ENCODE measurements at places on chromosomes 16 and 17.

DNA sequence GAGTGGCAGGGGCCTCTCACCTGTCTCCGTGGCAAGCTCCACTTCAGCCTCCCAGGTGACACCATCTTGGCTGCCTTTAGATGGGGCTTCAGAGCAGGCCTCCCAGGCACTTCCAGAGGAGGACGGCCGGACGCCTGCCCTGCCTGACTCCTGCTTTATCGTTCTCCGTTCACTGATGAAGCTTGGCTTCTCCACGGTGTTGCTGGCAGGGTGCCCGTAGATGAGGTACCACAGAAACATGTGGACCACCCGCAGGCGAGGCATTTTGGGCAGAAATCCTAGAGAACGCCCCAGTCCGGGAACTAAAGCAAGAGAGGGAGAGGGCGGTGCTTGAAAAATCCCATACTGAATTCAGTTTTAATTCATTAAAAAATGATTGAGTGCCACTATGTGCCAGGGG, 54.5 kb downstream of the GTF3C1 start:
- no peak for DNase-seq

- DNase-seq = no peak
Observed at GRCh38 chr17:7431231-7431630, 2.6 kb downstream of the SPEM3 start.

DNA sequence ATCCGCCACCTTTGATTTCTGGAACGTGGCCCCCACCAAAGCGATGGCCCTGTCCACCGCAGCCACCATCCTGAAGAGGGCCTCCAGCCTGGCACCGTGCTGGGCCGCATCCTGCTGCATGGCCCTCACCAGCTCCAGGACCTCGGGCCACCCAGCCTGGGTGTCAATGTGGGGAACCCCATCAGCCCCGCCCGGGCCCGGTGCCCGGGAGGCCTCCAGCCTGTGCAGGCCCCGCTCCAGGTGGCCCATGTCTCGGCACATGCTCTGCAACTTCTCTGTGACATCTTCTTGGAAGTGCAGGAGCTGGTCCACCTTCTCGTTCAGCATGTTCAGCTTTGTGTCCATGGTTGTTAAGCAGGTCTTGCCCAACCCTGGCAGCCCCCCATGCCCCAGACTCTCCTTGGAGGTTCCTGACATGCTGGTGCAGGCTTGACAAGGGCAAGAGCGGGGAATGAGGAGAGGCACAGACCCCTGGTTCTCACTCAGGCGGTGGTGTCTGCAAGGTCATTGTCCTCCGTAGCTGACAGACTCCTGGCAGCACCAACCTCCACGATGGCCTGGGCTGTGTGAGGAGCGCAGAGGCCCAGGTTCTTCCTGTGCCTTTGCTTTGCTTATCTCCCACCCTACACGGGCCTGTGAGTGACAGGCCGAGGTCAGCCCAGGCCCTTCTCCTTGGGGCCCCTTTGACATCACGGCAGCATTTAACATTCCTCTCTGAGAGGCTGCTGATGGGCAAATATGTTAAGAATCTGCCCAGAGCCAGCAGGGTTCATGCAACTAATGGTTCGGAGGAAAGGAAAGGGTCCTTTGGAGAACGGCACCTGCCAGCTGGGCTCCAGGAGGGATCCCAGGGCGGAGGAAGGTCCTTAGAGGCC, at the start of gene MYLK3:
Gene MYLK3 (minus strand): TSS at position 568 of the 875 bp plus-strand sequence. CDS start 151 bp downstream, at position 417.
- no peak for DNase-seq

GRCh38 chr17:64150237-64151015, 20.5 kb upstream of the ERN1 start:
- no peak for DNase-seq

GRCh38 chr17:51365090-51365489, 104.7 kb downstream of the UTP18 start:
- DNase-seq = no peak

- peak; percentile 9 for DNase-seq
Observed at GRCh38 chr16:78705694-78706093, 606.2 kb downstream of the WWOX start.

DNA sequence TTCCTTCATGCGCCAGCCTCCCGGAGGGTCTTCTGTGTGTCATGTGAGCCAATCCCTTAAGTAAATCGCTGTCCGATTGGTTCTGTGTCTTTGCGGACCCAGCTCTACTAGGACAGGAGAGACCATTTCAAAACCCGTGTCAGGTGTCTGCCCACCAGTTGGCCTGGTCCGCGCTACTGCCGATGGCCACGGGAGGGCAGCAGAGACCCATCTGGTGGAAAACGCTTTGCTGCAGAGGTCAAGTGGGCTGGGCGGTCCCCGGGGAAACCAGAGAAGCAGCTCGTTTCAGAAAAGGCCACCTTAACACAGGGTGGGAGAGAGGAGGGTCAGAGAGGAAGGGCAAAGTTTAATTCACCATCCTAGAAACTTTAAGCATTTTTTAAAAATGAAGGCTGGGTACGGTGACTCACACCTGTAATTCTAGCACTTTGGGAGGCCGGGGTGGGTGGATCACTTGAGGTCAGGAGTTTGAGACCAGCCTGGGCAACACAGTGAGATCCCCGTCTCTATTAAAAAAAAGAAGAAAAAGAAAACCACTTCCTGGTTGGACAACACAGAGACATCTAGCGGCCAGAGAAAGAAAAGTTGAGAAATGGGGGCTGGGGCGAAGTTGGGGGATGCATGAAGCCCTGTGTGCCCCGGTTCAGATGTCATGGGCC, 2.8 kb upstream of the CIBAR2 start:
- DNase-seq = peak; percentile 56

DNA sequence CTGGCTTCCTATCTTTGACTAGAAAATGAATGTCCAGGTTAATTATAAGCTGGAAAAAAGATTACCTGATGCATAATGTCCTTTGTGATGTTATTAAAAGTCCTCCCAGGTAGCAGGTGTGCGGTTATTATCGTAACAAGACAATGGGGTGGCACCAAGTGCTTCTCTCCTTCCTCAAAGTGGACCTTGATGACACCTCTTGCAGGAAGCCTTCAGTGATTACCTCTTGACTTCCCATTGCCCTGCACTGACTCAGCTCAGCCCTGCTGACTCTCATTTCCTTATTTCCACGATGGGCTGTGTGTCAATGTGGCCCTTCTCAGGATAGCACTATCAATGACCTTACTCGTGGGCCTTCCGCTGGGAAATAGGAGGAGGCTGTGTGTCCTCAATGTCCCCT, 477.4 kb upstream of the CCL2 start:
- DNase-seq = no peak

- DNase-seq = no peak
Observed at GRCh38 chr17:49708515-49709183, 885 bp upstream of the SLC35B1 start.

- DNase-seq = no peak
Observed at GRCh38 chr17:28030386-28030785, 12.1 kb upstream of the NLK start.

GRCh38 chr17:1562176-1562643, 382 bp downstream of the PITPNA start:
- DNase-seq = no peak

GRCh38 chr17:60989379-60989778, 311.7 kb downstream of the BCAS3 start:
- no peak for DNase-seq

DNA sequence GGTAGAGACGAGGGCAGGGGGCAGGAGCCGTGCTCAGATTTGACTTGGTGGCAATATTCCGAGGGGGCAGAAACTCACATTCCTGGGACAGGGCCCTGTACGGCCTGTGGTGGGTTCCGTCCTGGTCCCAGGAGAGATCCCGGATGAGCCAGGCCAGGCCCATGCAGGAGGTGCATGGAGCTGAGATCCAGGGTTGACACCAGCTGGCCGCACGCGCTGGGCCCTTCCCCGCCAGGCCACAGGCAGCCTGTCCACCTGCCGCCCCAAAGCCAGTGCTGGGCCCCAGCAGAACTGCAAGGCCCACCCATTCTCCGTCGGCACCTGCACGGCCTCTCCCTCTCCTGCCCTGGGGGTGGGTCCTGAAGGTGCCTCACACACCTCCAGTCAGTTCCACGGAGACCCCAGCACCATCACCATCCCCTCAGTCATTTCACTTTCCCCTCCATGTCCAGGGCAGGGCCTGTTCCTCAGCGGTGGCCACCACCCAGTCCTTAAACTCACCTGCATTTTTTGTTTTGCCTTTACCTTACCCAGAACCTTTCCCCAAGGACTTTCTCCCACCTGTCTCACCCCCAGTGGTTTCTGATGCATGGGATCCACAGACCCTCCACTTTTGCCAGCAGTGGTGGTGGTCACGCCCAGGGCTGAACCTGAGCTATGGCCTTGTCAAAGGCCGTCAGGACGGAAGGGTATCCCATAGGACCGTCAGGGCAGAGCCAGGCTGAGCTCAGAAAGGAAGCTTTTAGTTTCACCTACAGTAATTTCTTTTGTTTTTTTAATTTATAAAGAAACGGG, 25.1 kb upstream of the CDH15 start:
- DNase-seq = no peak

- no peak for DNase-seq
Observed at GRCh38 chr17:32927201-32927723, 691 bp upstream of the TMEM98 start.

DNA sequence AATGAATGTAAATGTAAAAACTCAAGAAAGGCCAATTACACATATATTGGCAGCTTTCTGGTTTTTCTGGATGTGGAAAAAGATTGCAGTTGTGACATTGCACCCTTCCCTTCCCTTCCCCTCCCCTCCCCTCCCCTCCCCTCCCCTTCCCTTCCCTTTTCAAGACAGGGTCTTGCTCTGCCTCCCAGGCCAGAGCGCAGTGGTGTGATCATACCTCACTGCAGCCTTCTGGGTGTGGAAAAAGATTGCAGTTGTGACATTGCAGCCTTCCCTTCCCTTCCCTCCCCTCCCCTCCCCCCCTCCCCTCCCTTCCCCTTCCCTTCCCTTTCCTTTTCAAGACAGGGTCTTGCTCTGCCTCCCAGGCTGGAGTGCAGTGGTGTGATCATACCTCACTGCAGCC, 41.7 kb downstream of the PIK3R5 start:
- no peak for DNase-seq

- DNase-seq = no peak
Observed at GRCh38 chr17:8572764-8573163, 57.8 kb downstream of the MYH10 start.

DNA sequence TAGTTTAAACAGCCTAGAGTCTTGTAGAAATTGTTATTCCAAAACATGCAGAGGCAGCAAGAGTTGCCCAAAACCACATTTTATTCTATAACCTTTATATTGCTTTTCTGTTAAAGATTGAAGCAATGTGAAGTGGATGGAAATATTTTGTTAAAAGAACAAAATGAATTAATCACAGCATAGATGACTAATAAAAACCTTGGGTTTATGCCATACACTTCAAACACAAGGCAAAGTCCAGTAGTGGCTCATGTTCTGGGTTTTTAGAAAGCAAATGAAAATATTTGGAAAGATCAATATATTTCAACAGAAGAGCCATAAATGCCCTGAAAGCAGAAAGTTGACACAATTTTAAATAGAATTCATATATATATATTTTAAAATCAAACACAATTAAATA, 36.7 kb upstream of the ULK2 start:
- DNase-seq = no peak

DNA sequence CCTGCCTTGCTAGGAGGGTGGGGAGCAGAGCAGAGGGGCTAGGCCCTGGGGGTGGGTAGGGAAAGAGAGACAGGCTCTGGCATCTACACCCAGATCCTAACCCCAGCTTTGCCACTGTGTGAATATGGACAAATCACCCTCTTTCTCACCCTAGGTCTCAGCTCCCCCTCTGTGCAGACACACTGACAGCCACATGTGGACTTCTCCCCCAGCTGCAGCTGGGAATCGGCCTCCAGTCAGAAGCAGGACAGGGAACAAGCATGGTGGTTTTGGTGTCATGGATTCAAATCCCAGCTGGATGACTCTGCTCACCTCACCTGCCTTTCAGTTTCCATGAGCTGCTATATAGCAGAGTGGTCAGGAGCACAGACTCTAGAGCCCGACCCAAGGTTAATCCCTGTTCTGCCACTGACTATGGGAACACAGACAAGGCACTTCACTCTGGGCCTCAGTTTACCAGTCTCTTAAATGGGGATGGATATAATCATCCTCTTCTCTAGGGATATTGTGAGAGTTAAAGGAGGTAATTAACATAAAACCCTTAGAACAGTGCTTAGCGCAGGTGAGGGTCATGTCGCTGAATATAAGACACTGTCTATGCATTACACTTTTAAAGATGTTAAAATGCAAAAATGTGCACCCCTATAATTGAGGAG, 26.2 kb upstream of the MAP3K14 start:
- DNase-seq = no peak

DNA sequence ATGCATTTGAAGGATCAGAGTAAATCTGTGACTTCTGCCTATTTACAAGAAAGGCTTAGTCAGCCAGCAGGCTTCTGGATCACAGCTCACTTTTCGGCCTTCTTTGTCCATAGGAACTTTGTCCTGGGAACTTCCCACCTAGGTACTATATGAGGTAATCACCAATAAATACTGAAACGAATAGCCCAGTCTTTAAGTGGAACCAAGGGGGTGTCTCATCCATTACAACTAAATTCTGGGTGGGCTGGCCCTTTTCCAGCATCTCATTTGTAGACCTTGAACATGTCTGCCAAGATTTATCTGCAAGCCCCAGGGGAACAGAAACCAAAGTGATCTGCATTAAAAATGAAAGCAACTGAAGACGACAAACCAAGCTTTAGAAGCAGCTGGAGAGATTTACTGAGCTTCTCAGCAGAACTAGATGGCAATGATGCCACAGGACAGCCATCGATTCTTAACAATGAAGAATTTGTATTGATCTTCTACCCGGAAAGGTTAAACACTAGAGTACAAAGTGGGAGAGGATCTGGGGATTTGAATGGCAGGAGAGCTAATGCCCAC, 55.5 kb downstream of the SNX11 start:
- no peak for DNase-seq

DNA sequence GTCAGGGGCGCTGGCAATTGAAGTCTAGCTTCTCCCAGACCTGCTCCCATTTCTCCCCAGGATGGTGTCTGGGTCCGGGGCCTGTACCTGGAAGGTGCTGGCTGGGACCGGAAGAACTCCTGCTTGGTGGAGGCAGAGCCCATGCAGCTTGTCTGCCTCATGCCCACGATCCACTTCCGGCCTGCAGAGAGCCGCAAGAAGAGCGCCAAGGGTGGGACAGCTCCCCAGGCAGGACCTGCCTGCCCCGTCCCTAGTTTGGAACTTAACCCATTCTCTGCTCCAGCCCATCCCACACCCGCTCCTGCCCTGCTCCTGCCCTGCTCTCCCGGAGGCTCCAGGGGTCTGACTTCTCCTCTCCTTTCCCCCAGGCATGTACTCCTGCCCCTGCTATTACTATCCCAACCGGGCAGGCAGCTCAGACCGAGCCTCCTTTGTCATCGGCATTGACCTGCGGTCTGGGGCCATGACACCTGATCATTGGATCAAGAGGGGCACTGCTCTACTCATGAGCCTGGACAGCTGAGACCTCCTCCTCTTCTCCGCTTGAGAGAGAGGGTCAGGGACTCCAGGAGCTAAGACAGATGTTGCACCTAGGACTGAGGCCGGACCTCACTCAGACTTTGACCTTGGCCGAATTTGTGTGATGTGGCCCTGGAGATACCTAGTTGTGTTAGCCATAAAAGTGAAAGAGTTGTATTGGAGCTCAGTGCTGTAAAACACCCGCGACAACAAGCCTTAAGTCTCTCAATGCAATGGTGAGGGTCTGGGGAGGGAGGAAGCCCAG, 814 bp upstream of the KDM6B start:
- no peak for DNase-seq

GRCh38 chr17:8799570-8800212, 526 bp upstream of the MFSD6L start:
- no peak for DNase-seq

- DNase-seq = no peak
Observed at GRCh38 chr17:47846716-47847340, 4.1 kb downstream of the SP6 start.

GRCh38 chr16:23987443-23987842, 151.7 kb downstream of the PRKCB start:
- DNase-seq = peak; percentile 76

- DNase-seq = no peak
Observed at GRCh38 chr17:59892251-59892923, 356 bp downstream of the TUBD1 start.
